ENCODE measurements at places on chromosomes 3 and 15. TPM values are rescaled to one million over a fixed set of nuclear protein-coding genes. Genes with fewer than 3 reads are reported as not detected.

The SCAANT1 gene
- total RNA-seq, result not detected

The SATB1 gene
- total RNA-seq, result 69.0 TPM

GRCh38 chr3:112302881-112303763, 9.1 kb upstream of the SLC9C1 start:
- H3K27me3 ChIP-seq, result no peaks in the 10 kb centered on the region
- H3K4me3 ChIP-seq, result peak overlapping the region; percentile 36
- H3K36me3 ChIP-seq, result no peaks in the 10 kb centered on the region
- H3K4me1 ChIP-seq, result peaks cover 3% of the 10 kb centered on the region
- H3K27ac ChIP-seq, result no peak overlapping the region

DNA sequence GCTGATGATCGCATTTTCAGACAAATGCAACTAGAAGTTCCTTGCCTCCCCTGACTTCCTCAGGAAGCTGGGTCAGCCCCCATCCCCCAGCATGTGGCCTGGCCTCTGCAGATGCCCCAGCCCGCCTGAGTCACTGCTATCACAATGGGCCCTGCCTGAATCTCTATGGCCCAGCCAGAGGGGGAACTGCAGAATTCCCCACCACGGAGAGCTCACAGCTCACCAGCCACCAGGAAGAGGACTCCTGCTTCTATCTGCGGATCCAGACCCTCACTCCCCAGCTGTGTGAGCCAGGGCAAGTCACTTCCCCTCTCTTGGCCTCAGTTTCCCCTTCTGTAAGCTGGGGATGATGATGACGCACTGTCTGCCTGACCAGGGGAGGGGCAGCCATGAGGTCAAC, 6.9 kb downstream of the PLXND1 start:
- H3K27me3 ChIP-seq, result no peaks in the 10 kb centered on the region
- no peak for DNase-seq
- no peaks in the 10 kb centered on the region for H3K36me3 ChIP-seq
- H3K4me3 ChIP-seq, result no peak overlapping the region
- peaks cover 76% of the 10 kb centered on the region for H3K4me1 ChIP-seq

GRCh38 chr3:107242579-107242978, 134.7 kb upstream of the CCDC54 start:
- H3K27me3 ChIP-seq, result no peaks in the 10 kb centered on the region
- no peak overlapping the region for H3K27ac ChIP-seq
- H3K4me1 ChIP-seq, result no peaks in the 10 kb centered on the region

- H3K36me3 ChIP-seq, result no peaks in the 10 kb centered on the region
- H3K4me1 ChIP-seq, result no peaks in the 10 kb centered on the region
- H3K27me3 ChIP-seq, result no peaks in the 10 kb centered on the region
- no peak for DNase-seq
Measured at GRCh38 chr3:163315786-163316185, 1762.5 kb downstream of the SI start.

DNA sequence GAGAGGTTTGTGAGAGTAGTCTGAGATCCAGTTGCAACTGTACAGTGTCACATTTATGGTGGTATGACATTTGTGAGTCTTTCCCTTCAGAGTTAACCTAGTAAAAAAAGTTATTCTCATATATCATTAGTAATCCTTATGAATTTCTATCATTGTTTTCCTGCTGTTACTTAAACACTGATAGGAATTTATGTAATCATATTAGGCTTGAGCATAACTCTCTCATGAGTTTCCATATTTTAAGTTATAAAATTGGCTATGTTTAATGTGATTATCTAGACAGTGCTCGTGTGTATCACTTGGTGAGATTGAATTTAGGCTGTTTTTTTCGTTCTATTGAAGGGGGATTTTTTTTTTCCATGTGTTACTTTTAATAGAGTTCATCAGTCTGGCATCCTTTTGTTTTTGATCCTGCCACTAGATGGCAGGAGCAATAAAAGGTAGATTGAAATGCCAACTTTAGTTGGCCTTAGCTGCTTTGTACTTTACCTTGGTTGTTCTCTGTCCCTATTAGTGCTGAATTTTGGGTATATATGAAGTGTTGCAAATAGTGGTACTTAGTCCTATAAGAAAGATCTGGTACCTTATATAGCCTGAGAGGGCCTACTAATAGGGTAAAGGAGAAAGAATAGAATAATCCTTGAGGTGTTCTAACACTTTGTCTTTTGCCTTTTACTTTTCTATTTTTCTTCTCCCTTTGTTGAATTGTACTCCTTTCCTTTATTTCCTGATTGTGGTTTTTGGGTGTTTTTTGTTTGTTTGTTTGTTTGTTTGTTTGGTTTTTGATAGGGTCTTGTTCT, 17.9 kb downstream of the STT3B start:
- DNase-seq, result no peak
- no peak overlapping the region for H3K27ac ChIP-seq
- H3K27me3 ChIP-seq, result no peaks in the 10 kb centered on the region
- H3K4me1 ChIP-seq, result peaks cover 31% of the 10 kb centered on the region

DNA sequence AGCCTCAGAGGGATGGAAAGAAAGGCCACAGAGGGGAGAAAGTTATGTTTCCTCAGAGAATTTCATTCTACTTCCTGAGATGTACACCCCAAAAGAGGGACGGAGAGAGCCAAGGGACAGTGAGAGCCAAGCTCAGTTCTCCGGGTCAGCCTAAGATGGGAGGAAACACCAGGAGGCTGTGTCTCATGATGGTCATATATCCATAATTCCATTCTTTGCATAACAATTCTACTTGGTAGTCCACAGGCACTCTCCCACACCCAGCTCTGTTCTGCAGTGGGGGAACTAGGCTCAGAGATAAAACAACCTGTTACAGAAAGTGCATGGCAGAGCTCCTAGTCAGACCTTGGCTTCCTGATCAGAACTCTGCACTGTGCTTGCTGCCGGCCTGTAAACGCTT, 54.4 kb downstream of the WDR76 start:
- H3K27ac ChIP-seq, result no peak overlapping the region
- H3K4me3 ChIP-seq, result no peak overlapping the region
- H3K36me3 ChIP-seq, result no peaks in the 10 kb centered on the region
- H3K4me1 ChIP-seq, result no peaks in the 10 kb centered on the region

- H3K27ac ChIP-seq, result no peak overlapping the region
- no peak overlapping the region for H3K4me3 ChIP-seq
- DNase-seq, result no peak
- H3K4me1 ChIP-seq, result no peaks in the 10 kb centered on the region
Measured at GRCh38 chr3:29275309-29275708, 5.6 kb upstream of the RBMS3 start.

- H3K27ac ChIP-seq, result no peak overlapping the region
- no peaks in the 10 kb centered on the region for H3K36me3 ChIP-seq
- H3K4me3 ChIP-seq, result no peak overlapping the region
- H3K4me1 ChIP-seq, result no peaks in the 10 kb centered on the region
- peak; percentile 7 for DNase-seq
Measured at GRCh38 chr3:118842147-118842863, 192.3 kb downstream of the IGSF11 start.
